H4 (cell line): ENCODE measurements at places on chromosomes 7 and 10. TPM values are rescaled to one million over a fixed set of nuclear protein-coding genes. Genes with fewer than 3 reads are reported as not detected.
A peak's percentile ranks its signal among the peaks of the same experiment; 100 is the strongest.

The NODAL gene
- not detected in 2 replicates for total RNA-seq

The NXPH1 gene
- total RNA-seq = 0.70 TPM in 1 of 2 replicates, not detected in the other

The CYP3A4 gene
- total RNA-seq = not detected in 2 replicates

The AKR1C8 gene
- total RNA-seq = 0.08 and 0.12 TPM in 2 replicates

The SUGCT gene
- total RNA-seq = 2.1 and 5.0 TPM in 2 replicates

The SFTPD gene
- total RNA-seq = not detected in 2 replicates

DNA sequence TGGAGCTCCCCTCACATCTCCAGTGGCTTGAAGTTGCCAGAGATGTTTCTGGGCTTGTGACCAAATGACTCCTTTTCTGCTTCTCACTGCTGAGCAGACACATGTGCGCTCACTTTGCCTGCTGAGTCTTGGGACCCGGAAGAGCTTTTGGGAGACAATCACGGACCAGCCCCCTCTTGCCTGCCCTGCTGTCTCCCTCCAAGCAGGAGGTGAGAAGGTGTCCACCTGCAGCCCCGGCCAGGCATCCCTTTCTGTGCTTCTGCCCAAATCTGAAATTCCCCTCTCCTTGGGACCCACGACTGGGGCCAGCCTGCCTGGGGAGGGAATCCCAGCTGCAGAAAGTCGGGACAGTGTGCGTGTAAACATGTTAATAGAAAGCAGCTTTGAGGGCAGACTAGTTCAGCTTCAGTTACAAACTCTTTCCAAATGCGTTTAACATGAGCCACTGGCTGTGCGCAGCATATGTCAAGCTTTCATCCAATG lies 31.7 kb downstream of the HTRA1 start:
- DNase-seq = no peak

GRCh38 chr7:36045326-36045725 lies 107.7 kb upstream of the EEPD1 start:
- DNase-seq = no peak

DNA sequence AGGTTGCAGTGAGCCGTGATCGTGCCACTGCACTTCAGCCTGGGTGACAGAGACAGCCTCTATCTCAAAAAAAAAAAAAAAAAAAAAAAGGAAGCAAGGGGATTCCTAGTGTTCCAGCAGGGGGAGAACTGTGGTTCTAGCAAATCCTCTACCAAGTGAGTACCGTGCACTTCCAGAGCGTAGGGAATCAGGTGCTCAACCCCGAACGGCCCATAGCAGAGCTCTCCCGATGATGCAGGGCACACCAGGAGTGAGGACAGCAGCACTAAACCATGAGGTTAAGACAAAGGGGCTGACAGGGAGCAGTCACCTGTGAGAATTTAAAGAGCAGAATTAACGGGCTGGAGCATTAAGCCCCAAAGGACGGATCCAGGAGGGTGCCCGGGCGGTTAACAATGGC lies 173.6 kb downstream of the PTPRN2 start:
- no peak for DNase-seq

DNA sequence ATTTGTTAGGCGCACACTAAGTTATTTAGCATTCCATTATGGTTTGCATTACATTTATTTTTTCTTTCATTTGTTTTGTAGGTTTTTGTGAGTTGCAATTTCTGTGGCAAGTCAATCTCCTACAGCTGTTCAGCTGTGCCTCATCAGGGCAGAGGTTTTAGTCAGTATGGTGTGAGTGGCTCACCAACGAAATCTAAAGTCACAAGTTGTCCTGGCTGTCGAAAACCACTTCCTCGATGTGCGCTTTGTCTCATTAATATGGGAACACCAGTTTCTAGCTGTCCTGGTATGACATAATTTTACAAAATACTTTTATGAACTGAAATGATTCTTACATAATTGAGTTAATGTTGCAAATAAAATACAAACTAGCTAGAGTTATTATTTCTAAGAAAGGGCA lies 29.5 kb downstream of the MIOS start:
- DNase-seq = no peak

- DNase-seq = no peak
Measured at GRCh38 chr10:86209726-86210125, 156.9 kb downstream of the GRID1 start.

DNA sequence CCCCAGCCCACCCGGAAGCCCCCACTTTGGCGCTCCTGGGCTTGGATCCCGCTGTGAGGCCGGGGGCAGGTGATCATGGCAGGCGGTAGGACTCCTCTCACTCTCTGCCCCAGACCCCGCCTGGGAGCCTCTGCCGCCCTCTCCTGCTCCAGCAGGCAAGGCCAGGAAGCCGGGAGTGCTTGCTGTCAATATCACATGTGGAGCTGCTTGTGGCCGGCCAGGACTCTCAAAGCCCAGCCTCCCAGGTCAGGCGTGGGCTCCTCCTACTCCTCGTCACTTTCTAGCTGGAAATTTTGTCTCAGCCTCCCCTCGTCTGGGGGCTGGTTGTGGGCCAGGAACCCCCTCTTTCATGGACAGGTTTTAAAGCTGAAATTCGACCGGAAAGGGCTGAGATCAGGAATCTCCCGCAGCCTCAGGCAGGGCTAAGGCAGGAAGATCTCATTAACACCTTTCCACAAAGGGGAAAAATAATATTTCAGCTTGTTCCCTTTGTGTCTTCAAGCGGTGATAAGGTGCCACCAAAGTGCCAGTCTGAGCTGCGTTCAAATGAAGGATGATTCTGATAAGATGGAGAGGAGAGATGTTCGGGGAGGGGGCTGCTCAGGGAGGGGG lies 273.6 kb upstream of the PODXL start:
- no peak for DNase-seq

- no peak for DNase-seq
Measured at GRCh38 chr7:112160771-112161150, 45.4 kb downstream of the DOCK4 start.

GRCh38 chr10:101207026-101207425 lies 22.2 kb downstream of the LBX1 start:
- no peak for DNase-seq

GRCh38 chr10:125548356-125548755 lies 134.6 kb downstream of the TEX36 start:
- no peak for DNase-seq

DNA sequence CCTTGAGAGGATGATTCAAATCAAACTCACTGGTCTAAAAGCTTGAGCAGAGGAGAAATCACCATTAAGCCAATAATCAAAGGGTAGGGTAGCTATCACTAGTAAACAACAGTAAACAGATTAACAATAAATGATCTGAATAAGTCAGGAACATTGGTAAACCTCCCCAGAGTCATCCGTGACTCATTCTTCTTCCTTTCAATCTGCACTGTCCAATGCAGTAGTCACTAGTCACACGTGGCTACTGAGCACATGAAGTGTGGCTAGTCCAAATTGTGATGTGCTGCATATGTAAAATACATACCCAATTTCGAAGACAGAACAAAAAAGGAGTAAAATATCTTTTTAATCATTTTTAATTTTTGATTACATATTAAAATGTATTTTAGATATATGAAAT lies 64.0 kb downstream of the ERCC6 start:
- no peak for DNase-seq

GRCh38 chr10:79053081-79053434 lies 15.7 kb upstream of the ZMIZ1 start:
- no peak for DNase-seq

DNA sequence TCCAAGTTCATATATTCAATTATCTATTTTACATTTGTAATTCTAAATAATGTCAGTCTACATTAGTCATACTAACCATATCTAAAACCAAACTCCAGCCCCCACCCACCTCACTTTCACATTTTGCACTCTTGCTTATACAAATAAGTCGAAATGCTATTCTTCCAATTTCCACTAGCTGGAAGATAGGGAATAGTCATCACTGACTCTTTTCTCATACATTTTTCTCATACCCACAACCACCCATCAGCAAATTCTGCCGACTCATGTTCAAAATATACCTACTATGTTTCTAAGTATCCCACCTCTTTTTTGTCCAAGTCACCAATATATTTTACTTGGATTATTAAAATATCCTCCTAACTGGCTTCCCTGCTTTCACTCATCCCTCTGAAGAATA lies 93.2 kb upstream of the DGKB start:
- no peak for DNase-seq

- peak; percentile 70 for DNase-seq
Measured at GRCh38 chr10:130136226-130137089, at the start of gene GLRX3. Gene GLRX3 (plus strand): TSS chr10:130136391. CDS start chr10:130136421, 30 bp downstream.

DNA sequence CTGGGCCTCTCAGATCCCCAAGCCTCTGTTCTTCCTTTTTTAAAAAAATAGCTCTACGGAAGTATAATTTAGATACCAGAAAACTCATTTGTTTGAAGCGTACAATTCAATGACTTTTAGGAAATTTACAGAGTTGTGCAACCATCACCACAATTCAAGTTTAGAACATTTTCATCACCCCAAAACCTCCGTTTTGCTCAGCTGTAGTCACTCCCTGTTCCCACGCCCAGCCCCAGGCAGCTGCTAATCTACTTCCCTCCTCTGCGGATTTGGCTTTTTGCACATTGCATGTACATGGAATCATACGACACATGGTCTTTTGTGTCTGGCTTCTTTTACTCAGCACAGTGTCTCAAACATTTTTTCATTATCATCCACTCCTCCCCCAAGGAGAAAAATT lies 229.2 kb downstream of the TCF7L2 start:
- no peak for DNase-seq

GRCh38 chr7:128928882-128929788 lies 8.6 kb upstream of the IRF5 start:
- no peak for DNase-seq

DNA sequence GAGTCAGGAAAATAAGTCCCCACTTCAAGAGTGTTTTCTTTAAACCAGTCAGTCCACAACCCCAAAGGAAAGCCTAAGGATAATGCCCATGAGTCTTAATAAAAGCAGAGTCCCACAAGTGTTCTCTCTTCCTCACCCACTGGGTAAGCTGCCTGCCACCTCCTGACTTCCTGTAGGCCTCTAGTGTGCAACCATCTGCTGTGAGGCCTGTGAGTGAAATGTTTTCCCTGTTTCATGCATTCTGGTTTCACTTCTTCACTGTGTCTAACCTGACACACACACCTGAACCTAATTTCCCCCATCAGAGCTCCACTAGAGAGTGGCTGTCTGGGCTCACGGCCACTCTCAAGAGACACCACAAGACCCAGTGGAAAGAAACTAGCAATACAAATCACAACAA lies 38.9 kb upstream of the GDF10 start:
- DNase-seq = no peak

DNA sequence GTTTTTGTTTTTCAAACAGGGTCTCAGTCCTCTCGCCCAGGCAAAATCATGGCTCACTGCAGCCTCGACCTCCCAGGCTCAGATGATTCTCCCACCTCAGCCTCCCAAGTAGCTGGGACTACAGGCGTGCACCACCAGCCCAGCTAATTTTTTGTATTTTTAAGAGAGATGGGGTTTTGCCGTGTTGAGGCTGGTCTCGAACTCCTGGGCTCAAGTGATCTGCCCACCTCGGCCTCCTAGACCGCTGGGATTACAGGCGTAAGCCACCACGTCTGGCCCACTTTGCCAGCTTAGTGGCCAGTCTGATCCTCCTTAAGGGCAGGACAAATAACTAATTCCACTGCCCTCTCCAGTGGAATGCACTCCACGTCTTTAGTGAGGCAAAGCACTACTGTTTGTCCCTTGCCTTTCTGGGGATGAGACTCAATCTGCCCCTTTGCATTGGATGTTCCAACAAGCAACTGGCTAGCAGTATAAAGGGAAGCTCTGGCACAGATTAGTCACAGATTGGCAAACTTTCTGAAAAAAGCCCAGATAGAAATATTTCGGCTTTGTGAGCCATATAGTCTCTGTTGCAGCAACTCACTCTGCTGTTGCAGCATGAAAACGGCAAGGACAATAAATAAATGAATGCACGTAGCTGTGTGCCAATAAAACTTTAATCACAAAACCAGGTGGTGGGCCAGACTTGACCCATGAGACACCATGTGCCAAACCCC lies 143.8 kb upstream of the RHEB start:
- no peak for DNase-seq
